ENCODE measurements at places on chromosomes 12 and 14. TPM values are rescaled to one million over a fixed set of nuclear protein-coding genes. Genes with fewer than 3 reads are reported as not detected.

TGFB3 gene
- total RNA-seq = 0.88 TPM

GPRC5D gene
- total RNA-seq = not detected

BEGAIN gene
- 7.2 TPM for total RNA-seq

DLGAP5 gene
- 32.0 TPM for total RNA-seq

LYZ gene
- 0.30 TPM for total RNA-seq

PTCSC3 gene
- total RNA-seq = not detected

ACOT4 gene
- total RNA-seq = 1.9 TPM

NUMB gene
- 34.7 TPM for total RNA-seq

LTBR gene
- 168 TPM for total RNA-seq

ACOT6 gene
- not detected for total RNA-seq

INHBC gene
- total RNA-seq = 0.05 TPM

NPFF gene
- total RNA-seq = not detected

RNASE7 gene
- not detected for total RNA-seq

NXPH4 gene
- 4.1 TPM for total RNA-seq

GYS2 gene
- not detected for total RNA-seq

PLEKHD1 gene
- total RNA-seq = 0.04 TPM

OR4N2 gene
- not detected for total RNA-seq

RBMS2 gene
- total RNA-seq = 17.4 TPM

MSRB3 gene
- total RNA-seq = 24.1 TPM

WNT5B gene
- 2.2 TPM for total RNA-seq

PTPRB gene
- 0.72 TPM for total RNA-seq

ANKS1B gene
- total RNA-seq = 0.38 TPM

NGB gene
- total RNA-seq = not detected

RAD52 gene
- 12.8 TPM for total RNA-seq

TAS2R9 gene
- total RNA-seq = not detected

IGFBP6 gene
- total RNA-seq = 250 TPM

CCT2 gene
- 274 TPM for total RNA-seq

STAC3 gene
- 0.43 TPM for total RNA-seq

PPP4R4 gene
- 0.40 TPM for total RNA-seq

GLI1 gene
- total RNA-seq = 9.3 TPM

PROX2 gene
- not detected for total RNA-seq

CSRP2 gene
- 20.6 TPM for total RNA-seq

RNF212B gene
- not detected for total RNA-seq

ZC2HC1C gene
- 3.6 TPM for total RNA-seq

RGS6 gene
- not detected for total RNA-seq

REM2 gene
- 0.44 TPM for total RNA-seq

TDRD9 gene
- total RNA-seq = not detected

MYF5 gene
- total RNA-seq = not detected

CAPZA3 gene
- total RNA-seq = not detected

MYH6 gene
- total RNA-seq = not detected

DICER1 gene
- 19.0 TPM for total RNA-seq

CLEC7A gene
- total RNA-seq = not detected

TMEM121 gene
- total RNA-seq = 6.9 TPM

GPRC5A gene
- total RNA-seq = 449 TPM

CLEC4E gene
- not detected for total RNA-seq

KLRC4 gene
- total RNA-seq = not detected

FLRT2 gene
- total RNA-seq = 4.1 TPM

TAS2R30 gene
- not detected for total RNA-seq

LRRK2 gene
- total RNA-seq = 2.6 TPM

CCDC175 gene
- total RNA-seq = not detected

IAPP gene
- not detected for total RNA-seq

BICDL1 gene
- total RNA-seq = 4.2 TPM

C12orf54 gene
- not detected for total RNA-seq

ST8SIA1 gene
- 0.06 TPM for total RNA-seq

CD163L1 gene
- total RNA-seq = 0.28 TPM

CCDC177 gene
- 0.02 TPM for total RNA-seq

P2RX2 gene
- total RNA-seq = not detected

LHX5 gene
- total RNA-seq = not detected

RFLNA gene
- 0.06 TPM for total RNA-seq

HOXC12 gene
- total RNA-seq = not detected
